ENCODE measurements at places on chromosomes 4 and X. TPM values are rescaled to one million over a fixed set of nuclear protein-coding genes. Genes with fewer than 3 reads are reported as not detected.

DNA sequence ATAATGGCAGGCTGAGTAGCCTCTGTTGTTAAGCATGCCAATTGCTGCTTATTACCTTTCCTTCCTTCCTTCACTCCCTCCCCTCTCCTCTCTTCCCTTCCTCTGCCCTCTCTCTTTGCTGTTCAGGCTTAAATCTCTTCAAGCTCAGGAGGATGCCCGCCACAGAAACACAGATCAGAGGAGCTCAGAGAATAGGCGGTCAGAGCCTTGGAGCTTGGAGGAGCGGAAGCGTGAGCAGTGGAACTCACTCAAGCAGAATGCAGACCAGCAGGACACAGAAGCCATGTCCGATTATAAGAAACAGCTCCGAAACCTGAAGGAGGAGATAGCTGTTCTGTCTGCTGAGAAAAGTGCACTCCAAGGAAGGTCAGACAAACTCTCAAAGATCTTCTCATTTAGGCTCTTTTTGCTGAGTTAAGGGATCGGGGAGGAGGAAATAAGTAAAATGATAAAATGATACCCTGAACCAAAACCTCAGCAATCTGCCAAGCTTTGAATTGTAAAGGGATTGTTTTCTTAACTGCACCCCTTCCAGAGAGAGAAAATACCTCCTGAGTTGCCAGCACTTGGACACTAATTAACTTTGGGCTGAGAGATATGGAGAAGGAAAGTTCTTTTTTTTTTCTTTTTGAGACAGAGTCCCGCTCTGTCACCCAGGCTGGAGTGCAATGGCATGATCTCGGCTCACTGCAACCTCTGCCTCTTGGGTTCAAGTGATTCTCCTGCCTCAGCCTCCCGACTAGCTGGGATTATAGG, 20.9 kb downstream of the SPATA18 start:
- DNase-seq = no peak

DNA sequence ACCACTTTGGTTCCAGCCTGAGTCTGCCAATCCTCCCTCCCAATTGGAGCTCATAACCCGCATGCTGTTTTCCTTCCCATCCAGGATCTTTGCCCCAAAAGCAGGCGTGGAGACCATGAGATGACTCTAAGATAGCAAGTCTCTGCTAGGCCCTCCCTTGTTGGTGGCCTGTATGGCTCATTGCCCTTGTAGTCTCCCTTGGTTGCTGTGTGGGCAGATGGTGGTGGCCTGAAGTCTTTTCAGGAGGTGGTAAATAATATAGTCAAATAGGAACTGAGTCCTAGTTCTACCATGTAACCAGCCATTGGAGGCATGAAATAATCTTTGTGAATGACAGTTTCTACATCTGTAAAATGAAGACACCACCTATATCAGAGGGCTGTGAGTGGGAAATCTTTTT, 1.2 kb downstream of the ATP6AP1 start:
- DNase-seq = no peak

- no peak for DNase-seq
Observed at GRCh38 chr4:119046263-119046662, 89.4 kb upstream of the MYOZ2 start.

- DNase-seq = no peak
Observed at GRCh38 chr4:83361416-83362103, 26.9 kb upstream of the HPSE start.

- DNase-seq = no peak
Observed at GRCh38 chr4:2126309-2127043, 67.3 kb downstream of the NAT8L start.

GRCh38 chr4:1091561-1091995, 21.8 kb downstream of the RNF212 start:
- no peak for DNase-seq

The DMD gene
- 0.05 TPM for total RNA-seq

The C4orf51 gene
- total RNA-seq = not detected

The ATP1B4 gene
- total RNA-seq = not detected

The NXF2B gene
- total RNA-seq = not detected
